Effector CD8-positive, alpha-beta T cell (primary cell): ENCODE measurements at places on chromosomes 4 and X.

DNA sequence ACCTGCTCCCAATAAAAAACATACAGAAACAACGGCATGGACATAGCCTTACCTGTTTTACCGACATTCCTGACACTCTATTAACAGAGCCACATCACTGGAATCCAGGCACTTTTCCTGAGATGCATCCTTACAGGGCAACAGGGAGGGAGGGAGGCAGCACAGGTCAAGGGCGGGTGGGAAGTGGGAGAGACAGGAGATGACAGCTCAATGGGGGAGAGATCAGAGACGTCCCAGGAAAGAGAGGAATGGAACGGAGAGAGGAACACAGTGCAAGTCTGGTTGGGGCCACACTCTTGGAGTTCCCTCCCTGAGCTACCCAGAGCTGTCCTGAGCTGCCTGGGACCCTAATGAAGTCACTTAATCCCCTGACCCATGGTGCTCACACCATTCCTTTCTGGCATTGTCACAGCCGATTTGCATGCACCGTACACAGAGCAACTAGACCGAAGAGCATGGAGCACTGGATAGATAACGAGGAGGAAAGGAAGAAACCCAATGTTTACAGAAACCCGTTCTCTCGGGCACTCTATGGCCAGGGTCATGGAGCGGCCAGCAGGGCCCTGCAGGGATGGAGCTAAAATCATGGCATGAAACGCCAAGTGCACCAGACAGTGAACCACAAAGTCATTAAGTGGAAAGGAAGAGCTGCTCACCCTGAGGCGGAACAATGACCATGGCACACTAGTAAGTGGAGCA lies 93.1 kb downstream of the NSUN7 start:
- no peak for DNase-seq

DNA sequence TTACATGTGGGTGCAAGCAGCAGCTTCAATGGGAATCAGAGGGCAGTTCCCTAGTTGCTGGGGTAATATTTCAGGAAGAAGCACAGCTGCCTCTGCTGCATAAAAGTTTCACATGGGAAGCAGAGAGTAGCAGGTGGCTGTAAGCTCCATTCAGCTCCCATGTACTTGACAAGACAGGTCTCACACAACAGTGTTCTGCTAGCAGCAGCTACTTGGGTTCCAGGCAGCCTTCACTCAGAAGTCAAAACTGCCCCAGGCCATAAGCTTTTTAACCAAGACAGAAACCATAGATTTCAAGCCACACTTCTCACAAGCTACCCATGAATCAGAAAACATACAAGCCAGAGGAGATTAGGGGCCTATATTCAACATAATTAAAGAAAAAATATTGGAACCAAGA lies 41.4 kb upstream of the SPIN2A start:
- no peak for DNase-seq

DNA sequence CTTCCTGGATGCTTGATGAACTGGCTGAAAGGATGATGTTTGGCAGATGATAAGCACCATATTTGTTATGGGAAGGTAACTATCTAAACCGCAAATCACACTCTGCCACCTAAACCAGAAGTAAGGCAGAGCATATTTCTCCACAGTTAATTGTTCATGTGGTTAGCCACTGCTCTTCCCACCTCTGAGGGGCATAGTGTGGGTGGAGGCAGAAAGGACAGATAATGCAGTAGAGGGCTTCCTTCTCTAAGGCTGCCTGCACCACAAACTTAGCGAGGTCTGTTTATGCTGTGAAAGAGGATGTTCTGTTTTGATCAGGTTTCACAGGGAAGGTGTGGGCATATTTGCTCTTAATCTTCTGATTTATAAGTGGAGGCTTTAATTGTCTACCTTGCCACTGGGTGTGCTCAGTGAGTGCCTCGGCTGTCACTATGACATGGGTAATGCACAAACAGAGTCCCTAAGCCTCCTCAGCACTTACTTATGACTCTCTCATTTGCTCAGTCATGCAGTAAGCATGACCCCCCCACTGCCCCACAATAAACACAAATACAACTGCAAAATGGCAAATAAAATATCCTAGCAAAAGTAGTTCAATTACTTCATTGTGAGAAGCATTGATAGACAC lies 401.0 kb downstream of the TMA16 start:
- DNase-seq, result no peak

DNA sequence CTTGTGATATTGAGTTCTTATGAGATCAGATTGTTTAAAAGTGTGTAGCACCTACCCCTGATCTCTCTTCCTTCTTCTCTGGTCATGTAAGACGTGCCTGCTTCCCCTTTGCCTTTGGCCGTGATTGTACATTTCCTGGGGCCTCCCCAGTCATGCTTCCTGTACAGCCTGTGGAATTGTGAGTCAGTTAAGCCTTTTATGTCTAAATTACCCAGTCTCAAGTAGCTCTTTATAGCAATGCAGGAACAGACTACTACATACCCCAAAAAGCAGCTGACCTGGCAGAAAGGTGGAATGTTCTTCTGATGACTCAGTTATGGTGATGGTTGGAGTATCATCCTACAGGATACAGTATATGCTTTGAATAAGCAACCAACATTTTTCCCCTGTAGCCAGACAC lies 11.4 kb upstream of the MCUB start:
- DNase-seq, result no peak
